Effector memory CD8-positive, alpha-beta T cell (primary cell): ENCODE measurements at places on chromosomes 6 and 20.

GRCh38 chr6:136228814-136229213, 21.3 kb downstream of the MTFR2 start:
- no peak for DNase-seq

DNA sequence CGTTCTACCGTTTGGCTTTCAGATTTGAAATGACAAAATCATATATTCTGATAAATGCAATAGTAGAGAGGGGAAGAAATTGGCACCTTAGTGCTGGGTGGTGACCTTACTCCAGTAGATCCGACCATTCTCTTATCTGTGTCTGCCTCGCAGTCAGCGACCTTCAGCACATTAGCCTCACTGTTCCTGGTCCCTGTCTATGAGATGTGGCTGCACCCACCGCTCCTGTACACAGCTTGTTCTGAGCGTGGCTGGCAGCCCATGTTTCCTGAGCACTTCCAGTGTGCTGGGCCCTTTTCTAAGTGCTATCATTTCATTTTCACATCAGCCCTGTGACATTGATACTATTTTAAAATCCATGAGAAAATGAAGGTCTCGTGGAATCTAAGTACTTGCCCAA, 138.1 kb downstream of the TMEM242 start:
- no peak for DNase-seq

GRCh38 chr6:140446241-140446640, 1071.8 kb upstream of the CITED2 start:
- DNase-seq = no peak

GRCh38 chr6:146543940-146544615, 445 bp downstream of the RAB32 start:
- DNase-seq = no peak

- DNase-seq = no peak
These were observed 17.1 kb upstream of the IGF2R start for GRCh38 chr6:159951772-159952171.

GRCh38 chr6:134596191-134596590, 278.3 kb upstream of the SGK1 start:
- no peak for DNase-seq

DNA sequence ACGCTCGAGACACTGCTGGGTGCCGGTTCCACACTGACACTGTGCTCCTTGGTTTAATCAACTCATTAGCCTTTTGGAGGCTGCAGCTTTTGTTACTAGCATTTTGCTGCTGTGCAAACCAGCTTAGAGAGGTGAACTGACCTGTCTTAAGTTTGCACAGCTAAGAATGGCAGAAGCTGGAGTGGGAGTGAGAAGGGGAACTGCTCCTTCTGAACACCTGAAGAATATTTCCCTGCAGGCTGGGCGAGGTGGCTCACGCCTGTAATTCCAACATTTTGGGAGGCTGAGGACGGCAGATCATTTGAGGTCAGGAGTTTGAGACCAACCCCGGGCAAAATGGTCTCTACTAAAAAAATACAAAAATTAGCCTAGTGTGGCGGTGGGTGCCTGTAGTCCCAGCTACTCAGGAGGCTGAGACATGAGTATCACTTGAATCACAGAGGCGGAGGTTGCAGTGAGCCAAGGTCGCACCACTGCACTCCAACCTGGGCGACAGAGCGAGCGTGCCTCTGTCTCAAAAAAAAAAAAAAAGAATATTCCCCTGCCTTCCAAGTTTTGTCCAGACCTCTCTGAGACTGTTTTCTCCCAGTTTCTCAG, 5.0 kb downstream of the CEBPB start:
- DNase-seq = no peak

GRCh38 chr6:48109944-48110343, 1.1 kb downstream of the PTCHD4 start:
- no peak for DNase-seq

DNA sequence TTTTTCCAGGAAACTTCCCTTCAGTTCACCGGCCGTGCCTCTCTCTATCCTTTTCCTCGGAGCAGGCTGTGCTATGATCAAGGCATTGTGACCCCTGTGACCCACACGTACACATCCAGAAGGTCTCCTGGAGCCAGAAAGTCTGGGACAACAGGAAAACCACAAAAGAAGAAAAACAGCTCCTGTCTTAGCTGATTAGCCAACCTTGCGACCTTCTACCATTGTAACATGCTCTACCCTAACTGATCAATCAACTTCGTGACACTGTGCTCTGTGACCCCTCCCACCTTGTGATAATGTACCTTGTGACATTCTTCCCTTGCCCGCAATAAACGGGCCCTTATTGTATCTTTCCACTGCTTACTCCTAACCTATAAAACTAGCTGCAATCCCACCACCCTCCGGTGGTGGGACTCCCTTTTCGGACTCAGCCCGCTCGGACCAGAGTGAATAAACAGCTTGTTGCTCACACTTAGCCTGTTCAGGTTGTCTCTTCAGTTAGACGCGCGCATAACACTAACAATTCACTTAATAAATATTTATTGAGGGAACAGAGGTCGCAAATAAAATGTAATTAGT, 24.2 kb downstream of the ZNF311 start:
- peak; percentile 24 for DNase-seq
